Fibroblast of upper back skin (primary cell): ENCODE measurements at places on chromosomes 11 and 22.

GRCh38 chr11:32396331-32396730 lies 39.0 kb downstream of the WT1 start:
- no peak for DNase-seq

DNA sequence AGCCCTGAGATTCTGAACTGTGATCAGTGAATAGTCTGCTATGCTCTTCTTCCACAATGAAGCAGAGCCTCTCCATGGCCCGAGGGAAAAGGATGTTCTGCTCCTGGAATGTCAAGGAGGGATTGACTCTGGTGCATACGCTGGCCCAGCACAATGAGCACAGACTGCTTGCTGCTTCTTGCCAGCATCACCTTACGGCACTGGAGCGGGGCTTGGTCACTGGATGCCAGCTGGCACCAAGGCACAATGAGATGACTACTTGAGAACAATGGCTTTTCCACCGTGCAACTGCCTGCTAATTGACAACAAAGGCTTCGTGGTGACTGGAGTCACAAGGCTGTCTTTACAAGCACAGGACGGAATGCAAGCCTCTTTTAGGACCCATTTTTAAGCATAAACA lies 139.2 kb downstream of the DSCAML1 start:
- no peak for DNase-seq

- DNase-seq, result peak; percentile 75
Measured at GRCh38 chr11:23315286-23315685, 455.0 kb upstream of the CCDC179 start.

- no peak for DNase-seq
Measured at GRCh38 chr11:64764040-64764611, 4.4 kb upstream of the PYGM start.

- DNase-seq, result no peak
Measured at GRCh38 chr11:77455740-77456139, 18.2 kb downstream of the PAK1 start.

DNA sequence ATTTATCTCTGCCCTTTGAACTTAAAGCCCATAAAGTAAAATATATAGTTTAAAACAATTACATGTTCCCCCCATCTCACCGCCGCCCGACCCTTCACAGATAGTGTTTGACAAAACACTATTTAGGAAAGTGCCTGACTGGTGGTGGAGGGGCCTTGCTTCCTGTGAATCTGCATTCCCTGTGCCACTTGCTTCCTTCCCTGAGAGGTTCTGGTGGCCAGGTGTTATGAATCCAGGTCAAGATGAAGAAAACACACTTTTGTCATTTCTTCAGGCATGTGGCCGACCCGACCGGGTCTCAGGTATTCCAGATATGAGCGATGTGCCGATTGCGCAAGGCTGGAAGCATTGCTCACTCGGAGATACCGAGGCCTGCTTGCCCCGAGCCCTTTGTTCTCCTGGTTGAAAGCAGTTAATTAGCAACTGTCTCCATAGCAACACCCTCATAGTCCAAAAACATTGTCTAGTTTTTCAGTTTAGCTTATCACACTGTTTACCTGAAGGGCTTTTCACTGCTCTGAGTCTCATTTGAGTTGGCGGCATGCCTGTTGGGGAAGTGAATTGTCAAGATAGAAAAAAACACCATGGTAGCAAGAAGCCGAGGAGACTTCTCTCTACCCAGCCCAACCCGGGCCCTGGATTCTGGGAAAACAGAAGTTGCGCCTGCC lies 128.3 kb downstream of the TEAD1 start:
- peak; percentile 58 for DNase-seq

DNA sequence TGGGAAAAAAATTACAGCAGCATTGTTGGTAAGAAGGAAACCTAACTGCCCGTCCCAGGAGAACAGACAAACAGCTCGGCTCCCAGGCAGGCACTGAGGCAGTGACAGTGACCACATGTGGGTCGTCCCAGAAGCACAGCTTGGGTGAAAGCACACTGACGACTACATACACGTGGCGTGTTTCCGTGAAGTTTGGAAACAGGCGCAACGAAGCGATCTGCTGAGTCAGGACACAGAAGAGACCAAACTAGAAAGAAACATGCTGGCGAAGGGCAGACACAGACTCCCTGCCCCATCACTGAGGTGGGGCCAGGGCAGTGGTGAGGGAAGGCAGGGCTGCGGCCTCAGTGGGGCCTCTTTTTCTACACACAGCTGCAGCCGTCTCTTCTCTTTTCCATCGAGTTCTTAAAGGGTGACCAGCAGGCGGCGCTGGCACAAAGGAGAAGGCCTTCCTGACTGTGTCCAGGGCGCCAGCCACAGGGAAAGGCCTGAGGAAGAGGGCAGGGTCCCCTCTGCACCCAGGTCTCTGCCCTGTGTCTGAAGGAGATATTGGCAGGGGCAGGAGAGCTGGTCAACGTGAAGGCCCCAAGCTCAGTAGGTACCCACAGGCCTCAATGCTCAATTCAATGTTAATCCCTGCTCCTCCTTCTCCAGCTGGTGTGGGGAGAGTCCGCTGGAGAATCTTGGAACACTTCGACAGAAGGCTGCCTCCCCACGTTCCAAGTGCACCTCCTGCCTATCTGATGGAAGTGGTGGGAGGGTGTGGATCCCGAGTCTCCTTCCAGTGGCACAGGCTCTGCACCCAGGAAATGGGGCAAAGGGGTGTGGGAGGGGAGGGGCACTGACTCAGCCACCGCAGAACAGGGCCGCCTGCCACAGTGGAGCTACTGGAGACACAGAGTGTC lies 19.9 kb downstream of the CARS1 start:
- DNase-seq, result peak; percentile 65

DNA sequence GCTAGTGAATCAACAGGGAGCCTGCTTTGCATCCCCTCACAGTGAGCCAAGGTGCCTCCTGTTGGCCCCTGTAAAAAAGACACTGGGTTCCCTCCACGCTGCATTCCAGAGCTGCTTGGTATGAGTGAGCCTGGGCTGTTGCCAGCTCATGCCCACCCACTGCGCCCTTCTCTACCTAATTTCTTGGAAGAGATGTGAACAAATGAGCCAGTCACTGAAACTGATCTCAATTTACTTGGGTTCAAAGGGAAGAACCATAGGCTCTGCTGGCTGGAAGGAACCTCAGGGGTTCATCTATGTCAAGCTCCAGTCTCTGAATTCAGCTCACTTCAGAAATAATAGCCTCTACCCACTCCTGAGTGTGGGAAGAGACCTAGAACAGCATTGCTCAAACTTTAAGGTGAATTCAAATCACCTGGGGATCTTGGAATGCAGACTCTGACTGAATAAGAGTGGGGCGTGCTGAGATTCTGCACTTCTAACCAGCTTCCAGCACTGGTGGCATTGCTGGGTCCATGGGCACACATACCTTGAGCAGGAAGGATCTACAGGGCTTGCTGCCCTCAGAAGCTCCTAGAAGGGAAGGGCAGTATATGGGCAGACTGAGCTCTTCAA lies 5.4 kb upstream of the TMPRSS4 start:
- no peak for DNase-seq

DNA sequence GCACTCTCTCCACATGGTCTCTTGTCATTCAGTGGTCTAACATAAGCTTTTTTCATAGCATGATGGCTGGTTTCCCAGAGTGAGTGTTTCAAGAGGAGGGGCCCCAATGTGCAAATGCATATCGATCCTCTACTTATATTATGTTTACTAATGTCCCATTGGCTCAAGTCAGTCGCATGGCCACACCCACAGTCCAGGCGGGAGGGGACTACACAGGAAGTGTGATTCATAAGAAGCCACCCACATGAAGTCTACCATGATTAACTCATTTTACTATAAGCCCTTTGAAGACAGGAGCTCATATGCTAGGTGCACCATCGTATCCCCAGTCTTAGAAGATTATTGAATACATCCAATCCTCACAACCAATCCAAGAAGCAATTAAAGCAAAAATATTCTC lies 89.5 kb upstream of the ISX start:
- no peak for DNase-seq

DNA sequence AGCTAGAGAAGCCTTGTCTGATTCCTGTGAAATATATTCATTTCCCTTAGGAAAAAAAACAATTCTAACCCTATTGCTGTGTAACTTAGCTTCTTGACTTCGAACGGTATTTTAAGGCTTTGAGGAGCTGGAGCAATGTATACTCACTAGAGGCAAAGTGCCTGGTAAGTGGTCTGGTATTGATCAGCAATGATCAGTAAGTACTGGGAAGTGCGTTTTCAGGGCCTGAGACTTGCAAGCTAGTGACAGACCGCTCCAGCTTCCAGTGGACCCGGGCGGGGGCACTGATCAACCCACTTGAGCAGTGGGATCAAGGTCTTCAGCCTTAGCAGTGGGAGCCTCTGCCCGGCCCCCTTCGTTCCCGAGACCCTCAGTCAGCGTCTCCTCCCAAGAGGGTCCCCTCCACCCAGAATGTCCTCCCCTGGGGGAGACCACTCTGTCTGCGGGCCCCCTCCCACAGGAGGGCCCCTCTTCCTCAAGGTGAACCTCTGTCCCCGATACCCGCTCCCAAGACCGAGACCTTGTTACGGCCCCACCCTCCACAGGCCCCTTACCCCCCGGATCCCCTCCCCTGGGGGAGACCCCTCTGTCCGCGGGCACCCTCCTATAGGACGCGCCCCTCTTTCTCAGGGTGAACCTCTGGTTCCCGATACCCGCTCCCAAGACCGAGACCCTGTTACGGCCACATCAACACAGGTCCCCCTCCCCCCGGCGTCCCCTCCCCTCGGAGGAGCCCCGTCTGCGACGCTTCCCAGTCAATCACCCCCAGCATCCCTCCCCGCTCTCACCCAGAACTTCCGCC lies 452 bp upstream of the ATXN10 start:
- DNase-seq, result no peak

- DNase-seq, result no peak
Measured at GRCh38 chr22:45429424-45429823, 15.9 kb downstream of the RIBC2 start.

GRCh38 chr22:46864314-46865051 lies 102.0 kb downstream of the TBC1D22A start:
- DNase-seq, result no peak

GRCh38 chr11:90246468-90246867 lies 23.6 kb upstream of the CHORDC1 start:
- DNase-seq, result no peak

DNA sequence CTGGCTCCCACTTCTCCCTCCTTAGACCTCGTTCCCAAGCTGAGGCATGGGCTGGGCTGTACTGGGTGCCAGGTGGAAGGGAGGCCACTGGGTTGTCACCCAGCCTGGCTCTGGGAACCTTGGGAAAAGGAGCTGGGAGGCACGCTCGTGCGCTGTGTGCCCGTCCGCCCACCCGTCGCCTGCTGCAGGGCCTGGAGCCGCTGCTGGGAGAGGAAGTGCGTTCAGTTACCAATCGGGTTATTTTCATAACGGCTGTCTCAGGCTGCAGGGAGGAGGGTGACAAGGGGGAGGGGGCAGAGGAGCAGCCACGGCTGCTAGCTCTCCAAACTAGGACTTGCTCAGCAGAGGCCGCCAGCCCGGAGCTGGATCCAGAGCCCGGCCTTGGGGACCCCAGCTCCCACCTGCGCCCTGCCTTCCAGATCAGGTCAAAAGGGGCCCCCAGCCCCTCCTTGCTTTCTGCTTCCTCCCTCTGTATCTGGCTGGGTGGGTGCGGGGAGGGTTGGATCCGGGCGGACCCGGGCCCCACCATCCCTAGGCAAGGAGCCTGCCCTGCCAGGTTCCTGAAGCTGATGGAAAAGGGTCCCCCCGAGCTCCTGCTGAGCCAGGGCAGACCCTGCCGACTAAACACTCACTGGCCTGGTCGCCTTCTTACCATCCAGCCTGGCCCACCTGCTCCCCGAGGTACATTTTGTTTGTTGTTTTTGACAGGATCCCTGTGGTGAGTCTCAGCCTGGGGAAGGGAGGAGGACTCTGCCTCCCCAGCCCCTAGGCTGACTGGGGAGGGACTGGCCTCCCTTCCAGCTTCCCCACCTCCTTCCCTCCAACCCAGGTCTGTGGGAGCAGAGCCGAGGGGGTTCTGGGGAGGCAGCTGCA lies 14.3 kb downstream of the DGKZ start:
- DNase-seq, result peak; percentile 38
